HAP-1 (cell line): ENCODE measurements at places on chromosomes 6 and 20.

DNA sequence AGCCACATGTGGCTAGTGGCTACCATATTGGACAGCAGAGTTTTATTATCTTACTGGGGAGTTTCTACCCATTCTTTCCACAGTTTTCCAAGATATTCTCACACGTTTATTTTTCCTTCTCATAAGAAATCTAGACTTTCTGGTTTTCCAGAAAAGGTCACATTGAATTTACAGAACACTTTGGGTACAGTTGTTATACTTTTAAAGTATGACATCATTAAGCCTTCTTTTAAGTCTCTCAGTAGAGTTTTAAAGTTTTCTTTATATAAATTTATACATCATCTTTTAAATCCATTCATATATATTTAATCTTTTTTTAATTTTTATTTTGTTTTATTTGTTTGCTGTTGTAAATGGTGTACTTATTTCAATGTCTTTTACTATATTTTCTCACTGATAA is 200.3 kb upstream of the QKI start:
- no peak for DNase-seq

GRCh38 chr6:39268171-39268570 is 38.9 kb upstream of the KCNK5 start:
- DNase-seq = no peak

- DNase-seq = no peak
Observed at GRCh38 chr6:14642842-14643241, 525.3 kb downstream of the CD83 start.

DNA sequence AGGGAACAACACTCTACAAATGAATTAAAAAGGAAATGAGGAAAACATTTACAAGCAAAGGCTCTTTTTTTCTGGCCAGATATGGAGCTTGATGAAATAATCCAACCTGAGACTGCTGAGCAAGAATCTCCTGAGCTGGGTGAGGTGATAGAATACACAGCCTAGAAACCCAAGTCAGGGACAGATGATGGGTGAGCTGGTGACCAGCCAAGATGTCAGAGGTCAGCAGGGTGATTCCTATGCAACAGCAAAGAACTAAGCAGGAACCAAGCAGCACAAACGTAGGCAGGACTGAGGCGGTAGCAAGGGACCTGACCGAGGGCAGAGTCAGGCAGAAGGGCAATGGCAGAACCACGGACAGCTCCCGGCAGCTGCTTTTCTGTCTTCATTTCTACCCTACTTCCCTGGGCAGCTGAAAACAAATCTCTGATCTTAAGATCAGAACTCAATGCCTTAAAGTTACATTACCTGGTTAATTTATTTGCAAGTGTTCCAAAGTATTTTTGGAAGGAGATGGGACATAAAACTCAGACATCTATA is 75.1 kb downstream of the CDC40 start:
- peak; percentile 67 for DNase-seq

GRCh38 chr6:120198033-120198432 is 848.5 kb upstream of the MAN1A1 start:
- DNase-seq = no peak

DNA sequence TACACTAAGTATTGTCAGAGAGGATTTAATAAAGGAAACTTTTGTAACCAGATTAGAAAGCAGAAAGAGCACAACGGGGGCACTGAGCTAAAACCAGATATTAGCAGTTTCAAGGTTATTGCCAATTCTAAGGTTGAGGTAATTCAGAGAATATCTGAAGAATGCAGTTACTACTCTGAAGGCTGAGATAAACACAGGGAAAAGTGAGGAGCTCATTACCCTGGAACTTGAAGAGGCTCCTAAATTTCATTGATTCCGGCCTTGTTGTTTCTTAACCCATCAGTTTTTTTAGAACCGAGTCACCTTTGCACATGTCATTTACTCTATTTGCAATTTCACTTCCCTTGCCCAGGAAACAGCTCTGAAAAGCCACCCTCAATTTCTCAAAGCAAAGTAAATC is 72.4 kb upstream of the BTBD3 start:
- no peak for DNase-seq

DNA sequence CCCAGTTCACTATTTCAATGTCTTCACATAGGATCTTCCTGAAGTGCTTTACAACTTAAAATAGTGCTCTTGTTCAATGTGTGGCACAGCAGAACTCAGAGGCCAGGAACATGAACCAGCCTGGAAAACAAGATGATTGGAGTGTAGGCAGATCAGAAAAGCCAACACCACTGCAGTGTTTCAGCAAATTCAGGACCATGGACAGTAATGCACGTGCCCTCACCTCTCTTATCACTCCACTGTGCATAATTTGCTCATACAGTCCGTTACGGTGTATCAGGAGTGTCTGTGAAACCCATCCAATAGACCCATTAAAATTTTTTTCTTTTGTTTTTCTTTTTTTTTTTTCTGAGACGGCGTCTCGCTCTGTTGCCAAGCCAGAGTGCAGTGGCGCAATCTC is 27.6 kb upstream of the HACE1 start:
- peak; percentile 49 for DNase-seq

DNA sequence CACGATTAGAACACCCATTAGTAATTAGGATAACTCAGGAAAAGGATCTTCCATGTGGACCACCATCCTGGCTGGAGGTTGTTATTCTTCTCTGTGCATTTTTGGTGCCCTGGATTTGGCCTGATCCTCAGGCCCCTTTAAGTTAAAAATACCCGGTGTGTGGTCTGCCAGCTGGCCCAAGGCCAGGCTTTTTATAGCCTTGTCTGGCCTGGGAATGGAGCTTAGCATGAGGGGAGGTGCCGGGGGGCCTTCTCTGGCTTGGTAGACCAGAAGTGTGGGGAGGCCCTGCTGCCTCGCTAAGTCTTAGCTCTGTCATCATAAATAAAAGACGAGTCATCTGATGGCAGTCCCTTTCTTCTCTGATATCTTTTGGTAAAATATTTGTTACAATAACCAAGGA is 71.4 kb downstream of the ARID1B start:
- no peak for DNase-seq

DNA sequence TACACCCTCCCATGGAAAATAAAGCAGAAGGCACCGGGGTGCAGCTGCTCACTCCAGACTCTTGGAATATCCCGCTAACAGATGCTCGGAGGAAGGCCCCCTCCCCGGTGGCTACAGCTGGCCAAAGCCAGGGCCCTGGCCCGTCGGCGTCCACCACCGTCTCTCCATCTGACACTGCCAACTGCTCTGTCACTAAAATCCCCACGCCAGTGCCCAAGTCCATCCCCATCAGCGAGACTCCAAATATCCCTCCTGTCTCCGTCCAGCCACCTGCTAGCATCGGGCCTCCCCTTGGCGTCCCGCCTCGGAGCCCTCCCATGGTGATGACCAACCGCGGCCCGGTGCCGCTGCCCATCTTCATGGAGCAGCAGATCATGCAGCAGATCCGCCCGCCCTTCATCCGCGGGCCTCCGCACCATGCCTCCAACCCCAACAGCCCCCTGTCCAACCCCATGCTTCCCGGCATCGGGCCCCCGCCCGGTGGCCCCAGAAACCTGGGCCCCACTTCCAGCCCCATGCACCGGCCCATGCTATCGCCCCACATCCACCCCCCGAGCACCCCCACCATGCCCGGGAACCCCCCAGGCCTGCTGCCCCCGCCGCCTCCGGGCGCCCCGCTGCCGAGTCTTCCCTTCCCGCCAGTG is 143.9 kb downstream of the SOBP start:
- DNase-seq = no peak

DNA sequence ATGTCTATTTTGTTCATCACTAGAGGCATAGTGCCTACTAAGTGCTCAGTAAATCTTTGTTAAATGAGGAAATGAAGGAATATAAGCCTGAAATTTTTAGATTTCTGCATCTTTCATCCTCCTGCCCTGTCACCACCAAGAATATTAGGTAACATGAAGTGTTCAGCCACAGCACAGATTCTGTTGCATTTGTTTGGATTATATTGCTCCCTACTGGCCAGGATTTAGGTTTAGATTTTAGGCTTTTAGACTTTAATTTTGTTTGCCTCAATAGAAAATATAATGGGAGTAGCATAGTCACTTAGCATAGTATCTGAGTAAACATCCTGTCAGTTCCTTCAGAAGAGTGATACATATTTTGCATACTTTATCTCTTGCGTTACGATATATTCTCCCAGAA is 14.2 kb downstream of the FARS2 start:
- no peak for DNase-seq

DNA sequence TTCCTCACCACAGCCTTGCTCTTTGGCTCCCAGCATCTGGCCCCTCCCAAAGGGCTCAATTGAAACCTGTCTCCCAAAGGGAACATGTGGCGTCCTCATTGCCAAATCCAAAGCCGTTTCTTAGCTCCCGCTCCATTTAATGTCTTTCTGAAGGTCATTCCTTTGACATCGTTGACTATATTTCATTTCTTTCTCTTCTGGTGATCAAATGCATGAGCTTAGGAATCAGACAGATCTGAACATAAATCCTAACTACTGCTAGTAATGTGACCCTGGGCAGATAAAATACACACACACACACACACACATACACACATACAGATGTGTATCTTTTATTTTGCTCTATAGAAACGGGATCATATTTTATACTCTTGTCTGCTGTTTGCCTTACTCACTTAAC is 964.7 kb upstream of the FLRT3 start:
- DNase-seq = no peak

- DNase-seq = no peak
Observed at GRCh38 chr6:13560651-13561044, 13.8 kb upstream of the SIRT5 start.

GRCh38 chr6:148144917-148145521 is 197.6 kb upstream of the SASH1 start:
- peak; percentile 91 for DNase-seq

DNA sequence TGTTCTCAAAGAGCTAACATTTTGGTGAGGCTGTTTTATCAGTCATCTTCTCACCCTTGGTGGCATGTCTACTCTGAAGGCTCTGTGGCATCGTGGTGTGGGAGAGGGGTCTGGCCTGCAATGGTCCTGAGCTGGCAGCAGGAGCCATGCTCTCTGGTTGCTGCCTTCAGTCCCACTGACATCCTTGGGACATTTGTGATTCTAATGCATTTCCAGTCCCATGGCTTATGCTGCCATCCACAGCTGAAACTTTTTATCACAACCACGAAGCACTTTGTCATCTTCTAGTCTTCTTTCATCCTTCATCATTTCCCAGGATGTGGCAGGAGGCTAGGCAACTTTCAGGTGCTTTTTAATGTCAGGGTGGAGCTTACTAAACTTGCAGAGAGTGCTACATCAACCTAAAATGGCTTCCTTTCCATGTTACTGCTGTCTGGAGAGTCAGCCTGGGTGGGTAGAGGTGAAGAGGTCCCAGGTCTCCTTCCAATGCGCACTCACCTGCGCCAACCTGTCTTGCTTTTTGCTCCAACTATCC is 77.1 kb downstream of the GPR63 start:
- DNase-seq = peak; percentile 6

GRCh38 chr6:31125586-31126363 is 5.5 kb upstream of the CDSN start:
- no peak for DNase-seq

GRCh38 chr6:148999501-148999900 is 252.7 kb downstream of the UST start:
- DNase-seq = no peak

DNA sequence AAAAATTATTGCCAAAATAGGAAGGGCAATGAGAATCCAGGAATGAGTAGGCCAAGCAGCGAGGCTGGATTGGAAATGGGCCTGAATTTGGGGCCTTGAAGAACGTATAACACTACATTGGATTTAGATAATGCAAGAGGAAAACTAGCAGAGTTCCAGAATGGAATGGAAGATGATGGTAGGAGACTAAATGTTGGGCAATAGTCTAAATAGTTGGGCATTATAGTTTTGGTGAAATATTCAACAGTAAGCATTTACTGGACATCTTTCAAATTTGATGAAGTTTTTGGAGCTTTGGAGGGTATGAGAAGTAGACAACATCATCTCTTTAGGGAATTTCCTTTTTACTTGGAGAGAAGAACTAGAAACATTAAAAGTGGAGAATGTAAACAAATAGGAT is 3.4 kb upstream of the JARID2 start:
- no peak for DNase-seq

DNA sequence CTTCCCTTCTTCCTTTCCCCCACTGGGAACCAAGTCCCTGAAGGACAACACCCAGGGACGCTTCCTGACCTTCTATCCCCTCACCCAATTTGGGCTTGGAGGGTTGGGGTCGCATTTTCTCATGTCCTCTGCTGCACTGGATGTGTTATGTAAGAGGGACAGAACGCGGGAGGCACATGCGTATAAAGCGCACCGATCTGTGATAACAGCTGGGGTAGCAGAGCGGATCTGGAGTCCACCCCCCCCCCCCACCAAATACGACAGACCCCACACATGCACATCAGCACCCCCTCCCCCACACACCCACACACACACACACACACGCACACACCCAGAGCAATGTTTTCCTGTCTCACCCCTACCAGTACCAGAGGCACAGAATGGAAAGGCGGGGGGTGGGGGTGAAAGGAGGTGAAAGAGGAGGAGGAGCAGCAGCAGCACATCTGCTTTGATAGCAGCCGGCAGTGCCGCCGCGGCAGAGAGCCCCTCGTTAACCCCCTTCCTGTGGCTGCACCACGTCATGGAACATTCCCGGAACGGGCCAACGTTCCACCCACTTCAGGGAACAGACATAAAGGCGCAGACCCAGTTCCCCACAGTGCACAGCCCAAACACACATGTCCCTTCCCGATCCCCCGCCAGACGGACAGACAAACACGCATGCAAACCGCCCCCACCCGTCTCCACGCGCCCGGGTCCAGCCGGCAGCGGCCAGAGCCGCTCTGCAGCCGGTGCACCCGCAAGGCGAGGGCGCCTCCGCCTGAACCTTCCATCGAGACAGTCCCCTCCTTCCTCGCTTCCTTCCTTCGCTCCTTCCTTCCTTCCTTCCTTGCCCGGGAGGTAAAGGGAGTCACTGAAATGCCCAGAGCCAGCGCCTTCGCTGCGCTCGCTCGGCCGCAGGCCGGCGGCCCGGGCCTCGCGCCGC is 590 bp downstream of the HIVEP2 start:
- DNase-seq = peak; percentile 75

DNA sequence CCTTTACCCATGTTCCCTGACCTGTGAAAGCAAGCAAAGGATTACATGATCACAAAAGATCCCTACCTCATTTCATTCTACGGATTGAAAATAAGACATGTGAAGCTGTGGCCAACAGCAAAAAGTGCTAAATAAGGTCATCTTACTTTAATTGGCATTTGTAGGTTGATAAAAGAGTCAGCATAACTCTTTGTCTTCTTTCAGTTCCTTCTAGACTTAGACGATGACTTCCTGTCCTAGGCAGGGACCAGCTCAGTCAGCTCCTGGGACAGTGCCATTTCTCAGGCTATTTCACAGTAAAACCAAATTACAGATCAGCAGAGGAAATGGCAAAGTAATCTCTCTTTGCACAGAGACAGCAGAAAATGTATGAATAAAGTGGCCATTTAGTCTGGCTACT is 480.7 kb downstream of the RFPL4B start:
- DNase-seq = peak; percentile 15

DNA sequence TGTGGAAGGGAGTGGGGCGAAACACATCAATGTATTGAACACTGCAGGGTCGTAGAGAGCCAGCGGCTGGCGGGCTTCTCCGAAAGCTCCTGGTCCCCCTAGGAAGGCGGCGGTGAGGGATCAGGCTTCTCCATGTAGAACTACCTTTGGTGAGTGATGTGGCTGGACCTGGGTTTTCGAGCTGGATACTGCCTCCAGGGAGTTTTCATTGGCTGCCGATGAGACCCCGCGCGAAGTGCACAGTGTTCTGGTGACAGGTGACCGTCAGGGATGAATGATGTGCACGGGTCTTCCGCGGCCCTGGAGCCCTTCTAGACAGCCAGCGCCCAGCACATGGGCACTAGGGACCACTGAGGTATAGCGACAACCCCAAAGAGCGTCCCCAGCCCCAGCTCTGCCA is 16.4 kb downstream of the ABT1 start:
- no peak for DNase-seq

- DNase-seq = peak; percentile 13
Observed at GRCh38 chr20:3603108-3603507, 60.1 kb downstream of the GFRA4 start.
